ENCODE measurements at places on chromosomes 3 and 15.
A peak's percentile ranks its signal among the peaks of the same experiment; 100 is the strongest.

DNA sequence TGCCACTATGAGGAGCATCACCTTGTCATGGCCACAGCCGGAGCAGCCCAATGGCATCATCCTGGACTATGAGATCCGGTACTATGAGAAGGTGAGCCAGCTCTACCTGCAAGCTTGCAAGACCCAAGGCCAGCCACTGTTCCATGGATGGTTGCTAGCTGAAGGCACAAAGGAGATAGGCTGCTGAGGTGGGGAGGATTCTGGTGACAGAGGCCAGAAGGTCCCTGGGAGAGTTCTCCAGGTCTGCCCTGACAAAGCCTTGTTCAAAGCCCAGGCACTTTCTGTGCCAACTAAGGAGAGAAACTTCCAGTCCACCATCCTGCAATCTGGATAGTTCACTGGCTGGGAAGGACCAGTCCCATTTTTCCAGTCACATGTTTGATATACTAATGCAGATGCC lies 359.1 kb downstream of the EPHB1 start:
- DNase-seq, result no peak

GRCh38 chr3:144312702-144313101 lies 341.1 kb downstream of the DIPK2A start:
- DNase-seq, result no peak

GRCh38 chr15:81001152-81002008 lies 657 bp downstream of the TLNRD1 start:
- DNase-seq, result peak; percentile 8

GRCh38 chr15:99671926-99672635 lies 61.2 kb downstream of the LYSMD4 start:
- no peak for DNase-seq

- no peak for DNase-seq
Measured at GRCh38 chr3:72655131-72655551, 193.1 kb downstream of the SHQ1 start.

DNA sequence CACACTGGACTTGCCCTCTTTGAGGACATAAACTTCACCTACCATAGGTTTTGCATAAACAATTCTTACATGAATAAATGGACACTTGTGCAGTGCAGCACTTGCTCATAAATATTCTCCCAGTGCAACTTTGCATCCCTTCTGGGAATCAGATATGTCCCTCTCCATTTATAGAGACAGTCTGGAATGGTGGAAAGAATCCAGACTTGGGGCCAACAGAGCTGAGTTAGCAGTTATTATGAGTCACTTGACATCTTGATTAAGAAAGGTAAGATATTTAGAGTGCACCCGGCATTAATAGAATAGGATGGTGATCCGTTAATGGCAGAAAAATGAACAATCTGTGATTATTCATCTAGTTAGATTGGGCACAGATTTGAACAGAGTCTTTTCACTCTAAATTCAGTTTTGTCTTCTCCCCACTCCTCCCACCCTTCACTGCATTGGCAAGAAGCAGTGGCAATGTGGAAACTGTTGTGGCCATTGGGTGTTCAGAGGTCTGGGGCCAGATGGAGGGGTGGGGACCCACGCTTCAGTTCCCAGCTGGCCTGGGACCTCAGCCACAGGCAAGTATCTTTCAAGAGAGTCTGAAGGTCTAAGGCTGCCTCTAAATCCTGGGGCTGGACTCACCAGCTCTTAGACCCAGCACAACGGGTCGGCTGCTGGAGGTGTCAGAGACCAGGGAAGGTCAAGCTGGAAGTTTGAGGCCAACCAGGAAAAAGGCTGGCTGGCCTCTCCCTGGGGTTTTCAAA lies 58.9 kb upstream of the KY start:
- no peak for DNase-seq

DNA sequence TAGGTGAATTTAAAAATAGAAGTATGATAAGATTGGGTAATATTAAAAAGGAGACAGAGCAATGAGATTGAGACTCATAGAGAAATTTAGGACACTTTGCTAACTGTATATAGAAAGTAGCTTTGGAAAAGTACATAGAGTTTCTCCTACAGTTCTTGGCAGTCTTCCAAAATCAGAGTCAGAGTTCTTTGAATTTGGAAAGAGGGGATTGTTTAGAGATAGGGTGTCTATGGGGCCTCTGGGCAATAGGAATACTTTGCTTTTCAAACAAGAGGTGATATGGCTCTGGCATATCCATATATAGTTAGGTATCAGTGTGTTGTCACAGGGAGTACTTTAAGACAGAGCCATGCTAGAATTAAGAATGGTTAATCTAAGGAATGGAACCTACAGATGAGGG lies 477.1 kb upstream of the KCNMB2 start:
- no peak for DNase-seq

GRCh38 chr3:149131589-149131988 lies 2.2 kb downstream of the HPS3 start:
- no peak for DNase-seq

- DNase-seq, result no peak
Measured at GRCh38 chr15:79897701-79898113, 893 bp upstream of the MTHFS start.

DNA sequence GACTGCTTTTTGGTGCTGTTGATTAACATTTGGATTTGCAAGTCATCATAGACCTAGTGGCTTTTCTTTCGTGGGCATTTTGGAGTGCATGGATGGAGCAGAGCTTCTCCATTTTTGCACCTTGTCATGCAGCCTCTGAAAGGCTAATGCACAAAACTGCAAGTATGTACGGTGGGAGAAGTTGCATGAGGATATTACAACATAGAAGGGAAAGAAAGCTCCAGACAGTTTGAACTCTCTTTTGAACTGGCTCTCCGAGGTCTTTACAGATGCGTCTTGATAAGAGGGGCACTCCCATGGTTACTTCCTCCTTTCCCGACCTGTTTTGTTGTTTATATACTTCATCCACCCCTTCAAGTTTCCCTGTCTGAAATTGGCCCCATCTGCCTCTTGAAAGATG lies 147.1 kb upstream of the GBE1 start:
- DNase-seq, result no peak

- DNase-seq, result no peak
Measured at GRCh38 chr3:103949693-103950092, 1417.0 kb upstream of the ALCAM start.

- no peak for DNase-seq
Measured at GRCh38 chr15:61889706-61890105, 170.5 kb downstream of the VPS13C start.

- DNase-seq, result no peak
Measured at GRCh38 chr3:52357151-52358080, 41.3 kb downstream of the DNAH1 start.

GRCh38 chr15:101434032-101434920 lies 55.2 kb downstream of the PCSK6 start:
- no peak for DNase-seq

GRCh38 chr15:31489801-31490646 lies 163.4 kb downstream of the KLF13 start:
- no peak for DNase-seq

DNA sequence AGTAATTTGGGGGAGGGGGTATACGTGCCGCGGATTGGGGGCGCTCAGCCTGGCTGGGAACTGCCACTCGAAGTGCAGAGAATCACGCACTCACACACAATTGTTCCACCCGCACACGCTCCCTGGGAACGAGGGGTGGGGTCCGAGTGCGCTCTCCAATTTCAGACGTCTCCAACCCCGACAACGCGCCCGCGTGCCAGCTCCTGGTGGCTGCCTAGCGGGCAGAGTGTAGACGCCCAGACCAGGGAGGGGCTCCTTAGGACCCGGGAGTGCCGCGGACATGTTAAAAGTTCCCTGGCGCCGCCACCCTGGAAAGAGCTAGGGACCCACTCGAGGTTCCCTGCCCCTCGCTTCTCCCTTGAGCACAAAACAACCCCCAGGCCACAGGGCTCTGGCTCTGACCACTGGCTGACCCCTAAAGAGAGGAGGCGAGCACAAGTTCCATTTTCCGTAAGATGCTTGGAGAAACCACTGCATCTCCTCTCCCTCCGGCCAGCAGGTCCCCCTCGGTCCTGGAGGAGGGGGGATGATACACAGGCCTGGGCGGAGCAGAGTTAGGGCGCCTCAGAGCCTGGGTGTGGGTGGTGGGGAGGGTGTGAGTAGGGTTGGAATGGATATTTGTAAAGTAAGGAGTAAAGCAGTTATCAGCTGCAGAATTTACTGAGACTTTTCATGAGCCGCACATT lies 894 bp upstream of the ANKRD63 start:
- no peak for DNase-seq

GRCh38 chr3:64129106-64129505 lies 96.2 kb downstream of the PRICKLE2 start:
- no peak for DNase-seq

- no peak for DNase-seq
Measured at GRCh38 chr15:101509279-101509678, 19.8 kb upstream of the PCSK6 start.

DNA sequence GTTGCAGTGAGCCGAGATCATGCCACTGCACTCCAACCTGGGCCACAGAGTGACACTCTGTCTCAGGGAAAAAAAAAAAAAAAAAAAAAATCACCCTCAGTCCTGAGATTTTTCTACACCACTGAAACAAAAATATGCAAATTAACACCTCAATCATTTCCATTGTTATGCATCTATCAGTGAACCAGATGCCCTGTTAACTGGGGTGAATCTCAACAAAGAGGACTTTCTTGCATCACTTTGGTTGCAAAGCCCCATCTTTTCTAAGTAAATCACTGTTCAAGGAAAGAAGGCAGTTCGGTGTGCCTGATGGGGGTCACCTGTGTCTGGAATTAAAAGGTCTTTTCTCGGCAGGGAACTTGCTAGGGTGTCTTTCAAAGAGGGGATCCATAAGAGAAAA lies 421.6 kb downstream of the EPHB1 start:
- DNase-seq, result no peak

DNA sequence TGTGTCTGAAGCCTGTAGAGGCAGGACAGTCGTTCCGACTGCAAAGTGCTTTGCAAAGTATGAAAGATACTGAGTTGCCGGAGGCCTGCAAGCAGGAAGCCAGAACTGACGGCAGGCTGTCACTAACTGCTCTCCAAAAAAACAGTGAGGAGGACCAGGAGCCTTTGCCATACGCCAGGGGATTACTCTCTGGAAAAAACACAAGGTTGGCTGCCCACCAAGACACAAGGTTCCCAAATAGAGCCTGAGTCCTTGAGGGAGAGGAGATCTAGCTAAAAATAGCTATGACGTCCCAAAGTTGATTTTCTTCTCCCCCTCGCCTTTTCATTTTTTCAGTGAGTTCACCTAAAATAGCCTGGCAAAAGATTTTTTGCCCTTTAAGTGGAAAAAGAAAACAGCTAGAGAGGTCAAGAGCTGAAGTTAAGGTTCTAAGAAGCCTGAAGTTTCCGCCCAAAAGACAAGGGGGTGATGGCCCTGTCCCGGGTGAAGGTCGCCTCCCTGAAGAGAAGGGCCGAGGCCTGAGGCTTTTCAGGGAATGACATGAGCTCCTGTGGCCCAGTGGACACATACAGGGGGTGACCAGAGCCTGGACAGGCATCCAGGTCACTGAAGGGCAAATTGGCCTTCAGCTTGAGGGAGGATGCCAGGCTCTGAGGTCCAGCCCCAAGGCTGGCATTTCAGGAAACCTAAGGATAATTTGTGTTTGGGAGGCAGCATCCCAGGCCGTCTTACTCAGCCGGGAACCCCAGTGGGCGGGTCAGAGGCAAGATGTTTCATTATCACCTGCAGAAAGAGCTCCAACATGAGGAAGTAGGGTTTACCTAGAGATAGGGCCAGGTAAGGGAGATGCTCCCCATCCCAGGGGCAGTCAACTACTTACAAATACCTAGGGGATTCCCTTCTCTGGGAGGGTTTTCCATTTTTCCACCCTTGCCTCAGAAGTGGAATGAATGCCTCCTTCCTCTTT lies 44.9 kb upstream of the DGKG start:
- no peak for DNase-seq

GRCh38 chr3:114242947-114243346 lies 5.6 kb upstream of the ZNF80 start:
- DNase-seq, result no peak

- DNase-seq, result no peak
Measured at GRCh38 chr15:59524331-59524731, 86.3 kb downstream of the FAM81A start.

DNA sequence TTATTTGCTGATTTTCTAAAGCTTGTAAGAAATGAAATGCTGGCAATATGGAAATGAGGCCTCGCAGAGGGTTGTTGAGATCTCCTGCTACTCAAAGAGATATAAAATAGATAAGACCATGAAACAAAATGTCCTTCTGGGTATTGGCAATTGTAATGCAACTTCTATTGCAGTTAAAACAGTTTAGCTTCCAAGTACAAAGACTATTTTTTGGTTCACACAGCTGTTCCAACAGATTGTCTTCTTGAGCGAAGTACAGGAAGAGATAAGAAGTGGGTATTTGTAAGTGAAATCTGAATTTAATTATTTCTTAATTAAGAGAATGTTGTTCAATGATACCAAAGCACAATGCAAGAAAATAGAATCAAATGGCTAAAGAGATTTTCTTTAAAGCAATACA lies 801.5 kb upstream of the GBE1 start:
- no peak for DNase-seq

- no peak for DNase-seq
Measured at GRCh38 chr15:57821826-57822225, 115.3 kb downstream of the POLR2M start.

- DNase-seq, result no peak
Measured at GRCh38 chr15:47422881-47423665, 294.2 kb upstream of the SEMA6D start.
